ENCODE measurements at places on chromosomes 4 and X.

- no peaks in the 10 kb centered on the region for H3K36me3 ChIP-seq
- H3K27me3 ChIP-seq: no peaks in the 10 kb centered on the region
- H3K4me3 ChIP-seq: no peak overlapping the region
- no peak for DNase-seq
- H3K4me1 ChIP-seq: no peaks in the 10 kb centered on the region
Measured at GRCh38 chr4:17013382-17014006, 115.0 kb upstream of the LDB2 start.

- DNase-seq: no peak
- H3K4me1 ChIP-seq: no peaks in the 10 kb centered on the region
- no peak overlapping the region for H3K27ac ChIP-seq
- H3K4me3 ChIP-seq: no peak overlapping the region
- H3K36me3 ChIP-seq: no peaks in the 10 kb centered on the region
Measured at GRCh38 chr4:124806403-124806802, 93.9 kb upstream of the ANKRD50 start.

DNA sequence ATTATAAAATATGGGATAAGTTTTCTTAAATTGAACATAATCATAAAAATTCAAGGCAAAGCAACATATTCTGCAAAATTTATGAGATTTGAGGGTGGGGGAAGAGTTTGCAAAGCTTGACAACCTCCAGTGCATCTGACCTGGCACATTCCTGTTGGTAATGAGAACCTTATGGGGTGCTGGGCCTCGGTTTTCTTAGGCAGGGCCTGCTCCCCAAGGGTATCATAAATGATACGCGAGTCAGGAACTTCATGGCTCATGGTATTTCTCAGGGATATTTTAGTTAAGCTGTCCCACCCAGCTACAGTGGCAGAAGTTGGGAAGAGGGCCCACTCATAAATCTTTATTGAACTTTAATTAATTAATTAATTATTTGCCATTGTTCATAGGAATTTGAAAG is 13.2 kb downstream of the AFF2 start:
- peaks cover 3% of the 10 kb centered on the region for H3K27me3 ChIP-seq
- H3K4me3 ChIP-seq: no peak overlapping the region
- DNase-seq: no peak
- no peak overlapping the region for H3K27ac ChIP-seq
- no peaks in the 10 kb centered on the region for H3K4me1 ChIP-seq

- DNase-seq: no peak
- H3K27ac ChIP-seq: peak overlapping the region; percentile 85
- no peak overlapping the region for H3K4me3 ChIP-seq
- no peaks in the 10 kb centered on the region for H3K36me3 ChIP-seq
Measured at GRCh38 chr4:77826275-77826674, 7.1 kb upstream of the CNOT6L start.

DNA sequence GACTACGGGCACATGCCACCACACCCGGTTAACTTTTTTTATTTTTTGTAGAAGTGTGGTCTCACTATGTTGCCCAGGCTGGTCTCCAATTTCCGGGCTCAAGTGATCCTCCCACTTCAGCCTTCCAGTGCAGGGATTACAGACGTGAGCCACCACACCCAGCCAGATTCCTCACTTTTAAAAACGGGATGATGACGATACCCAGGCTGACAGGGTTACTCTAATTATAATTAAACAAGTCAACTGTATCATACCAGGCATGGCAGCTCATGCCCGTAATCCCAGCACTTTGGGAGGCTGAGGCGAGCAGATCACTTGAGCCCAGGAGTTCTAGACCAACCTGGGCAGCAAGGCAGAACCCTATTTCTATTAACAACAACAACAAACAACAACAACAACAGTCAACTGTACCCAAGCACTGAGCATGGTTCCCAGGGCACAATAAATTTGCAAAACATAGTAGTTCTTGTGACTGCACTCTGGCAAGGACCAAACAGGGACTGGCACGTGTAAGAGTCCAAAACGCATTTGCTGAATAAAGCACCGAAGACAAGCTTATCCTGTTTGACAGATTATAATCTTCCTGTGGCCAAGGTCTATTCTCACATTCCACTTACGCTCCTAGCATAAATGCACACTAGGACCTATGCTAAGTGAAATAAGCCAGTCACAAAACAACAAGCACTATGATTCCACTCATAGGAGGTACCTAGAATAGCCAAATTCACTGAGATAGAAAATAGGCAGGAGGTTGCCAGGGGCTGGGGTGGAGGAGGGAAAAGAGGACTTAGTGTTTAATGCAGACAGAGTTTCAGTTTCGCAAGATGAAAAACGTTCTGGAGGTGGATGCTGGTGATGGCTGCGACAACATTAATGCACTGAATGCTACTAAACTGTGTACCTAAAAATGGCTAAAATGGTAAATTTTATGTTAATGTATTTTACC is 77.5 kb downstream of the IRF2 start:
- H3K4me3 ChIP-seq: no peak overlapping the region
- DNase-seq: no peak
- peaks cover 3% of the 10 kb centered on the region for H3K36me3 ChIP-seq
- H3K4me1 ChIP-seq: peaks cover 14% of the 10 kb centered on the region
- no peak overlapping the region for H3K27ac ChIP-seq

DNA sequence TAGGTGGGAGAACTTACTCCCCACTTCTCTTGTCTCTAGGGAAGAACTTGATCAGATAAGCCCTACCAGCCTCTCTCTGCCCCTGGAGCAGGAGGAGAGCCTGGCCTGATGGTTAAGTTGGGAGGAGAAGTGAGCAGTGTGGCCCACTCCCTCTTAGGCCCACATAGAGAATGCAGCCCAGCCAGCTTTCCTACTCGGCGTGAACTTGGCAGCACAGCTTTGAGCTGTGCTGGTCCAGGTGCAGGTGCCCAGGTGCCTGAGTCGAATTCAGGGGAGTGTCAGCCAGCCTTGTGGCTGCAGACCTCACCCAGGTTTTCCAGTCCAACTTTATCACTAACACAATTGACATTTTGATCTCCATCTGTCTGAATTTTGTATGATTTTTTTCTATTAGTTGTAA is 77.6 kb upstream of the PAQR3 start:
- H3K27ac ChIP-seq: no peak overlapping the region
- no peaks in the 10 kb centered on the region for H3K36me3 ChIP-seq
- H3K4me1 ChIP-seq: no peaks in the 10 kb centered on the region
- H3K27me3 ChIP-seq: no peaks in the 10 kb centered on the region
- H3K4me3 ChIP-seq: no peak overlapping the region

GRCh38 chrX:94414746-94415145 is 740.7 kb downstream of the FAM133A start:
- no peaks in the 10 kb centered on the region for H3K36me3 ChIP-seq
- H3K27ac ChIP-seq: no peak overlapping the region
- H3K27me3 ChIP-seq: no peaks in the 10 kb centered on the region

GRCh38 chrX:136250191-136251040 is 784 bp downstream of the MAP7D3 start:
- H3K4me3 ChIP-seq: peak overlapping the region; percentile 85
- peaks cover 5% of the 10 kb centered on the region for H3K4me1 ChIP-seq
- H3K27me3 ChIP-seq: no peaks in the 10 kb centered on the region
- H3K27ac ChIP-seq: peak overlapping the region; percentile 79
- no peaks in the 10 kb centered on the region for H3K36me3 ChIP-seq
- peak; percentile 14 for DNase-seq

DNA sequence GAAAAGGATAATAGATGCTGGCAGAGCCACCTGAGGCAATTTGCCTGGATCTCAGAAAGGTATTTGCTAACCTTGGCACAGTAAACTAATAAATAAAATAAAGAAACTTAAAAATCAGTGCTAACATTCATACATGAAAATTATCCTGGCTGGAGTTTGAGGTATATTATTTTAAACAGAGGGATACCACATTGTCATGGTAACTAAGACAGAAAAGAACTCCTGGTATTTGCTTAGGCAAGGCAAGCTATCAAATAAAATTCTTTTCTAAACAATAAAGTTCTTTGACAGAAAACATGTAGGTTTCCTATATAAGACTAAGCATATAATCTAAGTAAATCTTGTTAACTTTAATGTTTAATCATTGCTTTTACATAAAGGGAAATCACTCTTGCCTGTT is 218.8 kb downstream of the MAGEB17 start:
- H3K4me3 ChIP-seq: no peak overlapping the region
- peaks cover 11% of the 10 kb centered on the region for H3K27me3 ChIP-seq
- H3K36me3 ChIP-seq: no peaks in the 10 kb centered on the region
- no peaks in the 10 kb centered on the region for H3K4me1 ChIP-seq
- no peak overlapping the region for H3K27ac ChIP-seq

- H3K27ac ChIP-seq: no peak overlapping the region
- DNase-seq: no peak
- no peaks in the 10 kb centered on the region for H3K36me3 ChIP-seq
- H3K4me1 ChIP-seq: no peaks in the 10 kb centered on the region
Measured at GRCh38 chr4:109886303-109886702, 26.4 kb upstream of the EGF start.

DNA sequence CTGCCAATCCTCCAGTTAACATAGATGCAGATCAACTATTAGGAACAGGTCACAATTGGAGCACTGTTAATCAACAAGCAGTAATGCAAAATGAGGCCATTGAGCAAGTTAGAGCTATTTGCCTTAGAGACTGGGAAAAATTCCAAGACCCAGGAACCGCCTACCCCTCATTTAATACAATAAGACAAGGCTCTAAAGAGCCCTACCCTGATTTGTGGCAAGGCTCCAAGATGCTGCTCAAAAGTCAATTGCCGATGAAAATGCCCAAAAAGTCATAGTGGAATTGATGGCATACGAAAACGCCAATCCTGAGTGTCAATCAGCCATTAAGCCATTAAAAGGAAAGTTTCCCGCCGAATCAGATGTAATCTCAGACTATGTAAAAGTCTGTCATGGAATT is 20.5 kb upstream of the TRIM61 start:
- no peak overlapping the region for H3K27ac ChIP-seq
- no peaks in the 10 kb centered on the region for H3K36me3 ChIP-seq
- DNase-seq: no peak
- no peak overlapping the region for H3K4me3 ChIP-seq
- peaks cover 17% of the 10 kb centered on the region for H3K27me3 ChIP-seq

GRCh38 chr4:149009223-149009622 is 567.0 kb upstream of the NR3C2 start:
- H3K27ac ChIP-seq: no peak overlapping the region
- no peak for DNase-seq
- H3K27me3 ChIP-seq: peaks cover 3% of the 10 kb centered on the region
- no peaks in the 10 kb centered on the region for H3K36me3 ChIP-seq
- no peak overlapping the region for H3K4me3 ChIP-seq
- H3K4me1 ChIP-seq: no peaks in the 10 kb centered on the region

DNA sequence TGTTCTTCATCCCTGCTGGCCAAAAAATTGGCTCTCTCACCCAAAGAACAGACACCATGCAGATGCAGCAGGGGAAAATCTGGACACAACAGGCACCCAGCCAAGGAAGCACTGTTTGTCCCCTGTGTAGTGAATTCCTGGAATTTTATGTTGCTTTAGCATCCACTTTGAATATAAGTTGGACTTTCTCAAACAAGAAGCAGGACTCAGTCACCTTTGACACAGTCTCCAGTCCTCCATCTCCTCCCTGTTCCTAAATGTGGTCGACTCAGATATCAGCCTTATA is 11.8 kb downstream of the ZNF182 start:
- DNase-seq: no peak
- H3K4me1 ChIP-seq: peaks cover 38% of the 10 kb centered on the region
- H3K27ac ChIP-seq: peak overlapping the region; percentile 87
- H3K4me3 ChIP-seq: peak overlapping the region; percentile 63

GRCh38 chr4:19386786-19387185 is 864.9 kb upstream of the SLIT2 start:
- H3K36me3 ChIP-seq: no peaks in the 10 kb centered on the region
- no peak overlapping the region for H3K27ac ChIP-seq
- no peak for DNase-seq
- no peaks in the 10 kb centered on the region for H3K4me1 ChIP-seq
- H3K27me3 ChIP-seq: no peaks in the 10 kb centered on the region

GRCh38 chr4:162461952-162462351 is 298.2 kb upstream of the FSTL5 start:
- no peaks in the 10 kb centered on the region for H3K36me3 ChIP-seq
- no peak for DNase-seq
- no peak overlapping the region for H3K27ac ChIP-seq
- H3K27me3 ChIP-seq: no peaks in the 10 kb centered on the region
- no peaks in the 10 kb centered on the region for H3K4me1 ChIP-seq
- no peak overlapping the region for H3K4me3 ChIP-seq

- H3K4me3 ChIP-seq: peak overlapping the region; percentile 58
- H3K27ac ChIP-seq: peak overlapping the region; percentile 25
- peaks cover 11% of the 10 kb centered on the region for H3K4me1 ChIP-seq
- H3K27me3 ChIP-seq: peaks cover 85% of the 10 kb centered on the region
- H3K36me3 ChIP-seq: peaks cover 9% of the 10 kb centered on the region
Measured at GRCh38 chr4:13539619-13540445, 4.5 kb downstream of the NKX3-2 start.

GRCh38 chr4:145930592-145930991 is 8.0 kb downstream of the ZNF827 start:
- H3K27ac ChIP-seq: peak overlapping the region; percentile 63
- H3K4me1 ChIP-seq: peaks cover 78% of the 10 kb centered on the region
- DNase-seq: no peak
- H3K36me3 ChIP-seq: peaks cover 10% of the 10 kb centered on the region

DNA sequence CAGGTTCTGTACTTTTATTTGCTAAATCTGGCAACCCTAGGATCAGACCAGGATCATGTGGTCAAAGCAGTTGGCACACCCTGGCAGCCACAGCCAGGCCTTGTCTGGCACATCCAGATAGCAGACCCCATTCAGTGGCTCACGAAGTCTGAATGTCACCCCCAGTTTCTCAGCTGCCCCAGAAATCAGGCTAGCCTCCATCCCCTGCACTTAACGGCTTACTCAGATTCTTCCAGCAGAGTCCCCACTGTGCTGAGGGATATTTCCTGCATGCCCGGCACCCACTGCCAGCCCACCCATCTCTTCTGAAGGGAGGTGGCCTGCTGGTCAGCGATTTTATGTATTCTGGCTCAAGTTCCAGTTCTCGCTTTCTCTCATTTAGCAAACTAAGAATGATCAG is 4.7 kb upstream of the AWAT2 start:
- DNase-seq: no peak
- H3K27ac ChIP-seq: no peak overlapping the region
- no peaks in the 10 kb centered on the region for H3K27me3 ChIP-seq
- H3K36me3 ChIP-seq: no peaks in the 10 kb centered on the region
- H3K4me1 ChIP-seq: no peaks in the 10 kb centered on the region
- no peak overlapping the region for H3K4me3 ChIP-seq

- no peaks in the 10 kb centered on the region for H3K4me1 ChIP-seq
- no peak overlapping the region for H3K4me3 ChIP-seq
- no peaks in the 10 kb centered on the region for H3K27me3 ChIP-seq
- H3K27ac ChIP-seq: no peak overlapping the region
- no peaks in the 10 kb centered on the region for H3K36me3 ChIP-seq
- no peak for DNase-seq
Measured at GRCh38 chr4:119082661-119083060, 53.0 kb upstream of the MYOZ2 start.

- H3K4me1 ChIP-seq: no peaks in the 10 kb centered on the region
- H3K27me3 ChIP-seq: no peaks in the 10 kb centered on the region
- no peak overlapping the region for H3K27ac ChIP-seq
Measured at GRCh38 chr4:105797225-105797624, 88.6 kb downstream of the GSTCD start.

DNA sequence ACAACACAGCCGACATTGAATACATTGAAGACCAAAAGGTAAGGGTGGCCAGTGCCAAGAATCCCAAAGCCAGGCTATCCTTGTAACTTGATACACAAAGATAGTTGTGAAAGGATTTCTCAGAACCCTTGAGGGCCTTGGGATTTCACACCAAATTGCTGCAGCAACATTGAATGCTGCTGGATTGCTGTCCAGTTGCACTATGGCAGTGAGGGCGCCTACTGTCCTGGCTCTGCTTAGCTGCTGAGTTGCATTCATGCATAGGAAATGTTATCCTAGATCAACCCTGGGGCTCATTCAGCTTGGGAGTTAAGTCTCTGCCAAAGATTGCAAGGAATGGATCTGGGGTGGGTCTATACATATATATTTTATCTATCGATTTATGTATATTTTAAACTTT is 38.7 kb downstream of the LONRF3 start:
- no peak for DNase-seq
- peaks cover 17% of the 10 kb centered on the region for H3K4me1 ChIP-seq
- H3K27ac ChIP-seq: no peak overlapping the region
- no peak overlapping the region for H3K4me3 ChIP-seq
